ENCODE measurements at places on chromosomes 5 and 9. TPM values are rescaled to one million over a fixed set of nuclear protein-coding genes. Genes with fewer than 3 reads are reported as not detected.

- H3K27ac ChIP-seq = peak overlapping the region; percentile 14
- no peaks in the 10 kb centered on the region for H3K36me3 ChIP-seq
- H3K27me3 ChIP-seq = peaks cover 2% of the 10 kb centered on the region
- peak; percentile 50 for DNase-seq
- H3K4me3 ChIP-seq = peak overlapping the region; percentile 20
Measured at GRCh38 chr9:124242331-124243194, 15.2 kb upstream of the NEK6 start.

GRCh38 chr5:174723979-174724483 is 351 bp upstream of the MSX2 start:
- peak overlapping the region; percentile 58 for H3K4me3 ChIP-seq
- H3K4me1 ChIP-seq = peaks cover 10% of the 10 kb centered on the region
- peaks cover 86% of the 10 kb centered on the region for H3K27me3 ChIP-seq

DNA sequence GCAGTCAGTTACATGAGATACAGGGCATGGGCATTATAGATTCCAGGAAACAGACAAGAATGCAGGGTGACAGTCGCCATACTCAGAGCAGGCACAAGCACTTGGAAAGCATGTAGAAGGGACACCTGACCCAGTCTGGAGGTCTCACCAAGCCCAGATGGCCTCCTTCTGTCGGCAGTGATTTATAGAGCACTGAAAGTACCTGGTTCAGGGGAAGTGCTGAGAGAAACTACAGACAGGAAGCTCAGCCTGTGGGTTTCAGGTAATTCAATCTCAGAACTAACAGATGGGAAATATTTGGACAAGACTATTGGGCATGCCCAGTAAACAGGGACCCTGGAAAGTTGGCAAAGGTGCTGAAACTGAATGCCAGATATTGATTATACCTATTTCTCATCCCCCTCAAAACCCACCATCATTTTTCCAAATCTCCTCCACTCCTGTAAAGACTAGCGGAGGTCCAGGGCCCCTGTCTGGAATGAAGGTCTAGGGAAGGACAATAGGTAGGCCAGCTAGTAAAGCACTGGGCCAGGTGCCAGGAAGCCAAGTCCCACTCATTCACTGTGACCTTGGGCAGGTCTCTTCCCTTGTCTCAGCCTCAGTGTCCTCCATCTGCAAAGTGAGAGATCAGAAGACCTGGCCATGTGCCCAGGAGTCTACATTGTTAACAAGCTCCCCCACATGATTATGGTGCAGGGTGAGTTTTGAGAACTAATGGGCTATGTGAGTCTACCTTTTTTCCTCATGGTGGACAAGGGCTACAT is 26.9 kb downstream of the KLHL3 start:
- peaks cover 5% of the 10 kb centered on the region for H3K36me3 ChIP-seq
- no peaks in the 10 kb centered on the region for H3K4me1 ChIP-seq
- DNase-seq = no peak
- no peaks in the 10 kb centered on the region for H3K27me3 ChIP-seq
- H3K27ac ChIP-seq = no peak overlapping the region

DNA sequence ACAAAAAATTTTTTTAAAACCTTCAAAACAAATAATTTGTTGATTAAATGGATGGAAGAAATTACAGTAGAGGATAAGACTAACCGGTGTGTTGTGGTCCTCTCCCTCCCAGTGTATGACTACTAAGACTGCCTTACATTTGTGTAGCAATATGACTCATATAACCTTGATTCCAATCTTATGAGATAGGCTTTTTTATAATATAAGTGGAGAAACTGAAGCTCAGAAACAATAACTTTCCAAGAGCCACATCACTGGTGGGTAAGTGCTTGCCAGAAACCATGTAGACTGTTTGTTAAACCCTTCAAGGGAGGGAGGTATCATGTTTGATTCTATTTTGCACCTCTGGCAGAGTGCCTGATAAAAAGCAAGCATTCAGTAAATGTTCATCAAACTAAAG is 47.5 kb downstream of the NLN start:
- no peak overlapping the region for H3K27ac ChIP-seq
- H3K4me1 ChIP-seq = no peaks in the 10 kb centered on the region
- DNase-seq = no peak
- H3K27me3 ChIP-seq = no peaks in the 10 kb centered on the region
- H3K36me3 ChIP-seq = no peaks in the 10 kb centered on the region

The DIPK1B gene
- 13.3 TPM for polyA plus RNA-seq

The CDX1 gene
- polyA plus RNA-seq = 196 TPM

The ARL10 gene
- polyA plus RNA-seq = 6.5 TPM

The CARTPT gene
- polyA plus RNA-seq = 8.5 TPM

Data from large intestine (tissue), 12 donors.